Fibroblast of skin of scalp (primary cell): ENCODE measurements at places on chromosomes 3 and 15.

GRCh38 chr15:40314723-40315276 is 7.1 kb upstream of the PLCB2 start:
- DNase-seq = no peak

DNA sequence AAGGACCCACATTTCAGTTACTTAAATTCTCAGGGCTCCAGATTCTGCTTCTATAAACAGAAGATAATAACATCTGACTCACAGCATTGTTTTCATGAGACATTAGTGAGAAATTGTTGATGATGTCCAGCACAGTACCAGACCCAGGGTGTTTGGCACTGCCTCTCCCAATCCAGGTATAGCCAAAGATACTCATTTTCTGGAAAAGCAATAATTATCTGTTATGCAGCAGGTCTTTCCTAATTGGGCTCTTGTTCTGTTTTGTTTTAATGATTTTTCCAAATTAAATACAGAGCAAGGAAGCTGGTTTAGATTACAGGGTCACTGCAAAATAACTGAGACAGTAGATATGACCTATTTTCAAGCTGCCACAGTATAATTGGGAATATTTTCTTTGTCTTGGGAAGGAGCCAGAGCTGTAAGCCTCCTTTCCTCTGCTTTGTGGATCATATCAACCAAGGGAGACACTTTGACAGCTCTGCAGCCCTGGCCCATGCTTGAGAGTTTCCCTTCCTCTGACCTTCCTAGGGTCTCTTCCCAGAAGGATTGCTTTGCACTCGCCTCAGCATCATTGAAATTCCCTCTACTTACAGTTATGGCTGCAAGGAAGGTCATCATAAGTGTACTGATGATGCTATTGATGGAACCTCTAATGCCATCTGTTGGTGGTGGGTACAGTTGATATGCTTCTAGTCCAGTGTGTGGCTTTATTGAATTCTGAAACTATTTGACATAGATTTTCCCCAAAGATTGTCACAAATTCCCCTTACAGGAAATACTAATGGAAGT is 522.4 kb upstream of the ADAMTS9 start:
- no peak for DNase-seq

GRCh38 chr3:189143771-189144170 is 28.0 kb upstream of the TPRG1 start:
- no peak for DNase-seq

- DNase-seq = no peak
Observed at GRCh38 chr15:66942649-66943390, 122.6 kb upstream of the SMAD3 start.

GRCh38 chr3:62875558-62876002 is 364 bp upstream of the CADPS start:
- DNase-seq = no peak
